DMS79 (cell line): ENCODE measurements at places on chromosomes 3 and 15.
A peak's percentile ranks its signal among the peaks of the same experiment; 100 is the strongest.

GRCh38 chr3:9208605-9209152 lies 40.8 kb downstream of the SRGAP3 start:
- DNase-seq: no peak

DNA sequence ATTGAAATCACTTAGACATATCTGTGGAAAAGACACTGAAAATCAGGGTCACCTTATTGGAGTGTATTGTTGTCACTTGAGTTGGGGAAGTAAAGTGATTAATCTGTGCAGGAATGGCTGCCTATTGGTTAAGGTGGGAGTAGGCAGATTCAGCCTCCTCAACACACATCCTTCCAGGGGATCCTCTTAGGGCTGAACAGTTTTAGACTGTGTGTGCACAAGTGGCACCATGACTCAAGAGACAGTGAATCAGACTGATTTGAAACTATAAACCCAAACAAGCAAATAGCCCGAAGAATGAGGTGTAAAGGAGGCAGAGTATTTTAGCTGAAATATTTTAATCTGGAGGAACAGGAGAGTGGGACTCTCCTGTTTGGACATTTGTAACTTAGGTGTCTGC lies 4.9 kb downstream of the ABHD17C start:
- DNase-seq: no peak

DNA sequence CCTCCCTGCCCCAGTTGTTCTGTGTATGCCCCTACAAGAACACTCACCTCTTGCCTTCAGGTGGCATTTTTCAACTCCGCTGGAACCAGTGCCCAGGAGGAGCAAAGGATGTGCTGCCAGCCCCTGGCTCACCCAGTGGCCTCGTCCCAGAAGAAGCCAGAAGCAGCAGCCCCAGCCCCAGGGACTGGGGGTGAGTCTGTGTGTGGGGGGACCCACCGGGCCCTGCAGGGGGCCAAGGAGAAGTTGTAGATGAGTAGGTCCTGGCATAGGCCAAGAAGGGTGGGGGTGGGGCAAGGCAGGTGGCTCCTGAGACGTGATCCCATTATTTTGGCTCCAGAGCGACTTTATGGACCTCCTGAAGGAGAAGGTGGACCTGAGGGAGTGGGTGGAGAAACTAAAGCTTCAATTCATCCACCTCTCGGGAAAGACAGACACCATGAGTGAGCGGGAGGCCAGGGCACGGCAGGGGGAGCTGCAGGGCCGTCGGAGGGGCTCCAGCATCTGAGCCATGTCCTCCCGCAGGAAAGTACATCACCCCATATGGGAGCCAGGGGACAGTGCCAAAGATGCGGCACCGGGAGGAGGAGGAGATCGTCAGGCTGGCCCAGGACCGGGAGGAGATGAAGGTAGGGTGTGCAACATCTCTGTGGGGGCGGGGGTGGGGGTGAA lies 29.3 kb downstream of the NGRN start:
- DNase-seq: no peak

GRCh38 chr15:77235566-77235965 lies 164.7 kb upstream of the TSPAN3 start:
- no peak for DNase-seq

DNA sequence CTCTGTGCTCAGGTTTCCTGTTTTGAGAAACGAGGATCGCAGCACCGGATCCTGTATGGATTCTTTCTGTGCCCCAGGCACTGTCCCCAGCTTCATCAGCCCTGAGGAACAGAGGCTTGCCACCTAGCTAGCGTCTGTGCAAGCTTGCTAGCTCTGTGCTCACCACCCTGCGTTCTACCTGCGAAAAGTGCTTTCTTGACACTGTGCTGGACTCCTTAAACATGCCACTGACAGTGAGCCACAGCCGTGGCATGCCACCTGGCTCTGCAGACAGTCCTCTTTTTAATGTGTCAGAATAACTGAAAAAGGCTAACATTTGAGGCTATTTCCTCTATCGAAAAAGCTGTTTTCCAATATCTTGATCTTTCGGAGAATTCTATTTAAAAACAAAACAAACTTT lies 1.4 kb downstream of the PGPEP1L start:
- DNase-seq: no peak

- no peak for DNase-seq
Measured at GRCh38 chr15:52098323-52098722, 14.3 kb downstream of the BCL2L10 start.

GRCh38 chr3:109707617-109708016 lies 370.3 kb upstream of the DPPA4 start:
- no peak for DNase-seq

DNA sequence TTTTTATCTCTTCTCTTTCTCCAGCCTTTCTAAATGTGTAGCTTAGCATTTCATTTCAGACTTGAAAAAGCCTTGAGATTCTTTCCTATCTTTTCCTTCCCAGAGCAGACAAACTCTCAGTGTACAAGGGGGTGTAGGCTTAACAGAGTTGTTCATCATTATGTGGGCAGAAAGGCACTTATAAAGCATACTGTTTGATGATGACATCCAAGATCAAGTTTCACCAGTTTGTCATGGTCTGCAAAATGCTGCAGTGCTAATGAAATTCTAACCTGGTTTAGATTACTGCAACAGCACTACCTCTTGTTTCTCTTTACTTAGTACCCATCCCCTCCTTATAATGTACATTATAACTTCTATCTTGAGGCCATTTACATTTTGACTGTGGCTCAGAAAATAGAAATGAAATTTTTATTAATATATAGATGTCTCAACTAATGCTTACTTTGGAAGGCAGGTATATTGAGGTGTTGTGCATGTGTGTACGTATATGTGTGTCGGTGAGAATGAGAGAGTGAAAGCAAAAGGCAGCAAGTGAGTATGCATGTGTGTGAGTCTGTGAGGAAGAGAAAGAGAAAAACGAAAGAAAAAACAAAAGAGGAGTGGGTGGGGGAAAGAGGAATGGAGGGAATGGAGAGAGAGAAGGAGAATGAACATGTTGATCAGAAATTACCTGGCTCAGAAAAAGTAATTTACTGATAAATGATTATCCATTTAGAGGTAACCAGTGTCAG lies 1043.6 kb downstream of the TUSC7 start:
- DNase-seq: no peak

DNA sequence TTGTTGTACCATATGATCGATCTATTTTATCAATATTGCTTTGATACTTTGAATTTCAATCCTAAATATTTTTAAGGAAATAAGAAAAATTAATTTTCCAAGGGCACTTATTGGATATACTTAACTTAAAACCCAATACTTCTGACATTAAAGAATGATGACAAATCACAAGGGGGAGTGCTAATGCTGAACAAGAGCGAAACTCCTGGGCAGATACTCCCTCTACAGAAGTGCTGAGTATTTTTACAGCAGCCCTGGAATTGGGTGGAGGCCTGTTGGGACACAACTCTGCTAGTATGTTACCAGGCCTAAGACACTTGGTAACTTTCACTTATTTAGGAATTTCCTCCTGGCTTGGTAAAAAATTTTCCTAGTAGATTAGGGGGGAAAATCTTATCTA lies 46.2 kb downstream of the DENND6A start:
- DNase-seq: no peak

- DNase-seq: no peak
Measured at GRCh38 chr3:43913036-43913948, 222.6 kb downstream of the ABHD5 start.

- no peak for DNase-seq
Measured at GRCh38 chr3:43953380-43953779, 262.6 kb downstream of the ABHD5 start.

GRCh38 chr15:86624261-86625036 lies 544.8 kb downstream of the AGBL1 start:
- DNase-seq: no peak

- no peak for DNase-seq
Measured at GRCh38 chr3:123281929-123282328, 80.2 kb downstream of the SEC22A start.

GRCh38 chr3:104974316-104974715 lies 392.4 kb upstream of the ALCAM start:
- no peak for DNase-seq

- DNase-seq: no peak
Measured at GRCh38 chr3:188955919-188956318, 215.9 kb upstream of the TPRG1 start.

- DNase-seq: peak; percentile 17
Measured at GRCh38 chr3:141738891-141739363, 829 bp downstream of the RNF7 start.

DNA sequence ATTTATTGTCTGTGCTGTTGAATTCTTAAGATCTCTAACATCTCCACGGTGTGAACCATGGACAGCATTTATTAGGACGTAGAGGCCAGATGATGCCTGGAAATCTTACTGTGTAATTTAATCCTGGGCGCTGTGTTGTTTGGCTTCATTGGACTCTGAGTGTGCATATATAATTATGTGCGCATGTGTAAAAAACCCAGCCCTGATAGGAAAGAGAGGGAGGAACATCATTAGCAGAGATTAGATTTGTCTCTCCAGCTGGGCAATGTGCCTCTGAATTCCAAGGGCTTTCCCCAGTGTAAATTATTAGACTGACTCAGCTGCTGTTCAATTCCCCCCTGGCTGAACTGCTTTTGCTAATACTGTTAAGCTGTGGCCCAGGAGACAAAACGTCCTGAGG lies 39.6 kb downstream of the MAP3K13 start:
- DNase-seq: no peak

DNA sequence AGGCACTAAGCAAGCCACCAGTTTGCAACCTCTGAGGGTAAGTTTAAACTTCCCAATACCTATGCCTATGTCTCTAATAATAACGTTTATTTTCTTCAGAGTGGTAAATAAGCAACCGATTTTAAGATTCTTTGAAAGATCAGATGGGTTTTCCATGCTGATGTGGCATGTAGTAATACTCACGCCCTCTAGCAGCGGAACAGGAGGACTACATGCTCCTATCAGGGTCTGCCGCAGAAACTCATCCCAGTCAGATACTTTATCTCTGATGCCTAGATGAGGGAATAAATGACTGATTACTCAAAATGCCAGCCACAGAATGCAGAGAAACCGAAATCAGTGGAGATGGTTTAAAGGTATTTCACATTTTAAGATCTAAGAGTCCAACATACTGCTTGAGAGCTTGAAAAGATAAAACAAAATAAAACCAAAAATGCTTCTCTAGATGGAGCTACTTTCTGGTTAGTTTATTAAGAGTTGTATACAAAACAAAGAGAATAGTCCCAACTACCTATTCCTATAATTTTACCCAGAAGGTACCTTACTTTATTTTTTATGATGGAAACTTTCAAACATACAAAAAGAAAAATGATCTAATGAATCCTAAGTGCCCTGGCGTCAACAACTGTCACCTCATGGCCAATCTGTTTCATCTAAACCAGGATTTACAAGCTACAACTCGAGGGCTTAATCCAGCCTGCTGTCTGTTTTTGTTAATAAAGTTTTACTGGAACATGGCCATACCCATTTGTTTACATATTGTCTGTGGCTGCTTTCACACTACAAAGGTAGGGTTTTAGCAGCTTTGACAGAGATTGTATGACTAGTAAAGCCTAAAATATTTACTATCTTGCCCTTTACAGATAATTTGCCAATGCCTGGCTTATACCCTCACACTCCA lies 37.5 kb upstream of the STIMATE start:
- DNase-seq: no peak

- DNase-seq: no peak
Measured at GRCh38 chr15:29611057-29611456, 211.2 kb downstream of the TJP1 start.

GRCh38 chr3:5014391-5014790 lies 35.2 kb downstream of the BHLHE40 start:
- no peak for DNase-seq

GRCh38 chr15:67824197-67824968 lies 926 bp upstream of the SKOR1 start:
- DNase-seq: no peak

- no peak for DNase-seq
Measured at GRCh38 chr3:87196879-87197278, 30.2 kb upstream of the CHMP2B start.

DNA sequence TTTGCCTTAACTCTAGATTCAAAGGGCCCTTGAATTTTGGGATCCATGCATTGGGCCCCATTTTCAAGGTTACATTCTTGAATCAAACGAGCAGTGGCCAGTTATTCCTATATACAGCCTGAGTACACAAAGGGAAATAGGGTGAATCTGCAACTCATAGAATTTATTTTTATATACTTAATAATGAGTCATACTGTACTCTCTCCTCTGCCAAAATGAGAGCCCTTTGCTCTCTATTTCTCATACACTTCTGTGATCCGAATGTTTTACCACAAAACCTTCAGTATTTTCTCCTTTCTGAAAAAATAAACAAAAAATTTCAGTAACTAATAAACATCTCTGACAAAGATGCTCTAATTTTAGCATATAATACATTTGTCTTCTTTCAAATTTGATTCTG lies 116.7 kb downstream of the SERPINI1 start:
- DNase-seq: no peak

GRCh38 chr3:97712919-97713318 lies 51.6 kb upstream of the ARL6 start:
- DNase-seq: no peak

- DNase-seq: no peak
Measured at GRCh38 chr3:176554264-176554663, 643.0 kb downstream of the TBL1XR1 start.

GRCh38 chr15:72358650-72359171 lies 17.1 kb downstream of the HEXA start:
- DNase-seq: no peak

GRCh38 chr3:48467473-48468267 lies 21.1 kb downstream of the ATRIP start:
- no peak for DNase-seq

GRCh38 chr3:17431004-17431403 lies 311.4 kb downstream of the TBC1D5 start:
- no peak for DNase-seq

GRCh38 chr15:59268852-59269407 lies 62.3 kb downstream of the LDHAL6B start:
- no peak for DNase-seq

DNA sequence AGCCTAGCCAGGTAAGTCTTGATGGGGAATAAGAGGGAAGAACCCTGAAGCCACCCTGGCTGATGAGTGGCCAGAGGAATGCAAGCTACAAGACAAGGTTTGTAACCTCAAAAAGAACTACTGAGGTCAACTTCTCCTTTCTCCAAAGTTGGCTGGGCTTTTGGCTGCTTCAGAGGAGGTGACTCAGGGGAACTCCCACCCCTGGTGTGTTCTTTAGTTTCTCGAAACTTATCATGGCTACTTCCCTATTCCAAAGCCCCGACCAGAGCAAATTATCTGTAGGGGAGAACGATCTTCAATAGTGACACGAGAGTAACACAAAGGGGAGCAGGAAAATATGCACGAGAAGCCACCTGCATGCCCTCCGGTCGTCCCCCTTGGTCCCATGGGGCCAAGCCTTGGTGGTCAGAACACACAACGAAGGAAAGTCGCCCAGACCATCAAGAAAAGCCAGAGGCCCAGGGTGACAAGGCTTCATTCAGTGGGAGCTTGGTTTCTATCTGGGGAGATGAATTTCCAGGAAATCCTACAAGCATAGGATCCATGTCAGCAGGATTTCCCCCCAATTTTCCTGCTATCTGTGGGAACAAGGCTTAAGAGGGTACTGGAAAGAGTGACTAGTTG lies 6.5 kb upstream of the BCL2A1 start:
- no peak for DNase-seq

- no peak for DNase-seq
Measured at GRCh38 chr3:59526999-59527398, 477.2 kb upstream of the CFAP20DC start.
